Caudate nucleus (tissue), 63 donors: ENCODE measurements at places on chromosomes 1 and 21.

DNA sequence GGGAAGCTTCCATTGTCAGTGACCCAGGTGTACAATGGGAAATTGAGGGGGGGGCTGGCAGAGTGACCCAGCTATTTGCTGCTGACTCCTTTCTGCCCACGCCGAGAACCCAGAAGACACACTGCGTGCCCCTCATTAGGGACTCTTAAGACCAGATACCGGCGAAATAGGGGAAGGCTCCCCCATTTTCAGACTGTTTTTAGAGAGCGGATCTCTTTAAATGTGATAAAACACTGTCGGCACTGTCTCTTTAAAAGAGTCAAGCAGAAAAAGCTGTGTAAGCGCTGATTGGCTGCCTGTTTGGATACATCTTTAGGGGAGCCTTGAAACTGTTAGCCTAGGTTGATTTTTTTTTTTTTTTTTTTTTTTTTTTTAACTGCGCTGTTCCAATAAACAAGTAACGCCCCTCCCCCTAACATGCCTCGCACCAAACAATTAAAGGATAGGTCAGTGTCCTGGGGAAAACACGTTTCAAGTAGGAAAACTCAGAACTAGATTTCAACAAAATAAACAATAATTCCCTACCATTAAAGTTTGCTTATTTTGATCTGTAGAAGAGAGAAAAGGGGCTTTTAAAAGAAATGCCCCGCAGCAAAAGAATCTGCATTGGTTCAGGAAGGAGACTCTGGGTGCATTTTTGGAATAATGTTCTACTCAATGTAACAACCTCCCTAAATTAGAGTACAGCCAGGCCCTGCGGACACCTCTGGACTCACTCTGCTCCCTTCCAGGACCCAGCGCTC, 1.4 kb upstream of the SSBP3 start:
- no peak for DNase-seq

GRCh38 chr1:30720271-30721223, 2.8 kb downstream of the MATN1 start:
- no peak for DNase-seq

- DNase-seq, result no peak
Observed at GRCh38 chr1:155079210-155079486, 511 bp downstream of the EFNA3 start.

DNA sequence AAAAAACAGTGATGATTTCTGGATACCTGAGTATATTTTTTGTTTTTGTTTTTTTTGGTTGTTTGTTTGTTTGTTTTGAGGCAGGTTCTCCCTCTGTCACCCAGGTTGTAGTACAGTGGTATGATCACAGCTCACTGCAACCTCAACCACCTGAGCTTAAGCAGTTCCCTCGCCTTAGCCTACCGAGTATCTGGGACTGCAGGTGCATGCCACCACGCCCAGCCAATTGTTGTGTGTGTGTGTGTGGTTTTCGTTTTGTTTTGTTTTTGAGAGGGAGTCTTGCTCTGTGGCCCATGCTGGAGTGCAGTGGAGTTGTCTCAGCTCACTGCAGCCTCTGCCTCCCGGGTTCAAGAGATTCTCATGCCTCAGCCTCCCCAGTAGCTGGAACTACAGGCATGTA, 55.3 kb upstream of the RCC1 start:
- no peak for DNase-seq

GRCh38 chr21:43575473-43575844, 83.8 kb downstream of the HSF2BP start:
- DNase-seq, result no peak

GRCh38 chr1:202713110-202713509, 2.9 kb upstream of the SYT2 start:
- DNase-seq, result no peak

- DNase-seq, result no peak
Observed at GRCh38 chr1:9331016-9331415, 38.3 kb downstream of the SPSB1 start.

DNA sequence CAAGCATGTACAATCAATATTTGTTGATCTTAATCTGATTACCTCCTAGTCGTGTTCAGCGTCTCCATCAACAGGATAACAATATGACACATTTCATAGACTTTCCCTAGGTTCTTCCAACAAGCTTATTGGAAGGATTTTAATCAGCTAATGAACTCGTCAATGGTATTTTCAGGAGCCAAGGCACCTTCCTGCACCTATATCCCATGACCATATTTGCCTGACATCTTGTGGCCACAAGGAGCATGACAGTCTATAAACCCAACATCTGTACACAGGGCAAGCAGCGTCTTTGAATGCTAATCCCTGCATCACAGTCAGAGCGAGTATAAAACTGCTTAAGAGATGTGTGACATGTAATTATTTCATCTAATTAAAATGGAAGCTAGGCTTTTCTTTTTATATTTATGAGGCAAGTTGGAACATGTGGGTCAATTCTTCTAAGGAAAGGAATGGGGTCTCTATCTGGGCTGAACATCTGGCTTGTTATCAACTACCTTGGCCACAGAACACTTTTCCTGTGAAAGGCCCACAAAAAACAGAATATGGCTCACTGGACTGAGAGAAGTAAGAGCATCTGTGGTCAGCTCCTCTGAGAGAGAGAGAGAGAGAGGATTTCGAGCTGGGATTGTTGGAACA, 388.8 kb downstream of the NTNG1 start:
- no peak for DNase-seq

- no peak for DNase-seq
Observed at GRCh38 chr1:3588395-3588794, 22.9 kb downstream of the MEGF6 start.

DNA sequence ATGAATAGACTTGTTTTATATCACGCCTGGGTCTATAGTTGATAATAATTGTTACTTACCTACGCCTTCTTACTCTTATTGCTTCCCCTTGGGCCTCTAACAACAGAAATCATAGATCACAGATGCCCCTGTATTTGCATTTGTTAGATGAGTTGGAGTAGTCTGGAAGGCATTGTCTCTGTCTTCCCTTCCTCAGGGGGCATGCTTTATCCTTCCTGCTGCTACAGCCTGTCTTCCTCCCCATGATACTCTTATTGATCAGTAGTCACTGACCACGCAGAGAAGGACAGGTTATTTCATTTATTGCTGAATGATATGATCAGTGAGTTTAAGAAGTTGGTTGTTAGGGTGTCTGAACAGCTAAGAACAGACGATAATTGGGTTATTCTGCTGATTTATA, 98.4 kb downstream of the DNM3 start:
- no peak for DNase-seq

GRCh38 chr1:15324869-15325335, 77.9 kb downstream of the FHAD1 start:
- DNase-seq, result no peak

DNA sequence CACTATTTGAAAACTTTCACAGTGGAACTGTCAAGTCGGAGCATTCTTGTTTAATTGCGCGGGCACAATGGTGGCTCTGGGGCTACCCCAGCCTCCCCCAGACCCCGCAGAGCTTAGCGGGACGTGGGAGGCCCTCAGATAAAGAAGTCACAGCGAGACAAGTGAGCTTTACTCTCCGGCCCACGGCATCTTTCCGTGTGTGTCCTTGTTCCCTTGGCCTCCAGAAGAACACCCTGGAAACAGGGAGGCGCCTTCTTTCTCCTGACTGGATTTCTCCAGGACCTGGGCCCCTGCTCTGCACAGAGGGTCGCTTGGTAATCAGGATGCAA, 382.8 kb downstream of the RRAGC start:
- DNase-seq, result no peak

DNA sequence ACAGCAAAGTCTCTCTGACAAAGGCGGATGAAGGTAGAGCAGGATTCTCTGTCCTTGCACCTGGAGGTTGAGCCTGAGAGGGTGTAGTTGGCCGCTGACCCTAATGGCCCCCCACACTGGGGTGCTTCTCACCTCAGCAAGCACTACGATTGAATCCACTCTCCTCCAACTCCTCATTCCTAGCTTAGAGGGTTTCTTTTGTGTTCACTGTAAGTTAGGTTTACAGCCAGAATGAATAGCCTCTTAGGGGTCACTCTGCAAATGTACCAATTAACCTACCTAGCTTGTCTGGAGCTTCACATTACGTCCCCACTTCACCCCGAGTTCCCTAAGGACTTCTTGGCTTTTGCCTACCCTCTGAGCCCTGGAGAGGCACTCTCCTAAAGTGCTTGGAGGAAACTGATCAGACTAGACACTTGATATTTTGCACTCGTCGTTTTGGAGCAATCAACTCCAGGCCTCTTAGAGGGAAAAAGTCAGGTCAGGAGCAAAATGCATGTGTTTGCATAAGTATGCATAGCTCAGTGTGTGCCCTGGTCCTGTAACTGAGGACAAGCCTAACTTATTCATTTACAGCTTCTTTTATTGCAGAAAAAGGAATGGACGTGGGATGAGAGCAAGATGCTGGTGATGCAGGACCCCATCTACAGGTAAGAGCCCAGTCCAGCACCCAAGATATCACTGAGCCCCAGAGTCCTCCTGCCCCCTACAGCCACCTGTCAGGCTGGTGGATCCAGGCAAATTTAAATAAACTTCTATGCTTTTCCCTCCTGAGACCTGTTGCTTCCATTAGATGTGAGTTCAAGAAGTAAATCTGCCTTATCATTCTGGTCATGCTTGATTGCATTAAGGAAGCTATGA, 76.4 kb downstream of the SPATA46 start:
- DNase-seq, result no peak

- DNase-seq, result no peak
Observed at GRCh38 chr1:171334024-171334640, 20.1 kb downstream of the FMO4 start.

- no peak for DNase-seq
Observed at GRCh38 chr1:33045246-33045645, 8.6 kb upstream of the AK2 start.

DNA sequence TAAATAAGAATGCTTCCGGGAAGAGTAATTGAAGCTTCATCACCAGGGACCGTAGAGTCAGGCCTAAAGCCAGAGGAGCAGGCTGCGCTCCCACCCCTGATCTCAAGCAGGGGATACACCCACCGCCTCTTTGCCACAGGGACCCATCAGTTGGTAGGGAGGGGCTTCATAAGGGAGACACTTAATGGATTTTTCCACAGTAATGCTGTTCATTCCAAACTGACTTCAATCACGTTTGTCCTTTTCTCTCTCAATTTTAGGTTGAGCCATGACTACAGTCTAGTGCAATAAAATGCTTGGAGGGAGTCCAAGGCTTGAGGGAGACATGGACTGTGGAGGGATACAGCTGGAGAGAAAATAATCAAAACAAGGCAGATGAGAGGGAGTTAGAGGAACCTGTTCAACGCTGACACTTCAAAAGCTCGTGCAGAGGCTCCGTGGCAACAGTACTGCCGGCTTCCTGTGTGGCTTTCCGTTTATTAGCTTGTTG, 111.5 kb downstream of the SEC16B start:
- no peak for DNase-seq

DNA sequence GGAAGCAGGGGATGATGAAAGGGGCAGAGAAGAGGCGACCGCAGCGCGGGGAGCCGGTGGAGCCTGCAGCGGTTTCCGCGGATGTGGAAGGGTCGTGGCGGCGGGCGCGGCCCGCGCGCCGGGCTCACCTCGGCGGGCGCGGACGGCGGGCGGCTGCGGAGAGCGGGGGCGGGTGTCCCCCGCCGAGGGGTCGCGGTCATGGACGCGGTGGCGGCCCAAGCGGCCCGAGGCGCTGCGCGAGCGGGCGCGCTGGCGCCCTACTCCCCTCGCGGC, 572 bp downstream of the LPGAT1 start:
- no peak for DNase-seq

DNA sequence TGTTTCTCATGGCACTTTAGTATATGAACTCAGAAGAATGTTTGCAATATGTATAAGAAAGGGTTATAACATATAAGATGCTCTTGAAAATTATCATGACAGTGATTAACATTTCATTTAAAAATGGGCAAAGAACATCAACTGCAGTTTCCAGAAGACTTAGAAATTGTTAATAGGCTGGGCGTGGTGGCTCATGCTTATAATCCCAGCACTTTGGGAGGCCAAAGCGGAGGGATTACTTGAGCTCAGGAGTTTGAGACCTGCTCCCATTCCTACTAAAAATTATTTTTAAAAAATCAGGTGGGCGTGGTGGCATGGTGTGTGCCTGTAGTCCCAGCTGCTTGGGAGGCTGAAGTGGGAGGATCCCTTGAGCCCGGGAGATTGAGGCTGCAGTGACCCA, 23.1 kb downstream of the MTF2 start:
- no peak for DNase-seq

GRCh38 chr1:173426057-173426456, 51.1 kb upstream of the PRDX6 start:
- no peak for DNase-seq

DNA sequence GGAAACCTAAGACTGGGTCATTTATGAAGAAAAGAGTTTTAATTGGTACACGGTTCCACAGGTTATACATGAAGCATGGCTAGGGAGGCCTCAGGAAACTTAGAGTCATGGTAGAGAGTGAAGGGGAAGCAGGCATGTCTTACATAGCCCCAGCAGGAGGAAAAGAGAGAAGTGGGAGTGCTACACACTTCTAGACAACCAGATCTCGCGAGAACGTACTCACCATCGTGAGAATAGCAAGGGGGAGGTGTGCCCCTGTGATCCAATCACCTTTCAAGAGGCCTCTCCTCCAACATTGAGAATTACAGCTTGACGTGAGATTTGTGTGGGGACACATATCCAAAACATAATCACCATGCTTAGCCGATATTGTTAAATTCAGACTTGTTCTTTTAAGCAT, 62.8 kb downstream of the DYRK1A start:
- DNase-seq, result no peak

DNA sequence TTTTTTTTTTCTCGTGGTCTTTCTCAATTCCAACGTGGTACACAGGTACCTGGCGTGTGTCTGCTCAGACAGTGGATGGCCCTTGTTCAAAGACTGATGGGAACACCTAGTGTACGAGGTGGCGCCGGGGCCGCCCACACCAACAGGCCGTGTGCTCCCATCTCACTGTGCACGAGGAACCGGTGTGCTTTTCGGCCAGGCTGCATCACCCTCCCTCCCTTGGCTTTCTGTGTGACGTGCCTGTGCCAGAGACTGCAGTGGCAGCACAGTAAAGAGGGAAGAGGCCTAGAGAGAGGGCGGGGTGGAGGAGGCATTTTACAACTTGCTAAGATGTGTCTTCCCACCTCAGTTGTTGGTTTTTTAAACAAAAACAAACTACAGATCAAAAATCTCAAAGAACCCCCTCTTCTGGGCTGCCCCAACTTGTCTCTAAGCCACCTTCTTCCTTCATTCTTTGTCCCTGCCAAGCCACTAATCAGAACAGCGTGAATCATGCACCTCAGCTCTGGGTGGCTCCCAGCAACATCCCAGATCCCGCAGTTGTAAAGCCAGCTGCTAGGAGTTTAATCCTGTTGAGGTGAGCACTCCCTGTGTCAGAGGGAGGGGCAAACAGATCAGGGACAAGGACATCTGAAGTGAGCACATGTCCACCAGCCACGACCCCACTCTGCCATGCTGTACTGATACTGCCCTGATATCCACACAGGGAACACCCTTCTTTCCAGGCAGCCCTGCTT, 20.7 kb downstream of the IRF2BP2 start:
- DNase-seq, result no peak

GRCh38 chr1:245465666-245466065, 310.9 kb downstream of the KIF26B start:
- no peak for DNase-seq

- no peak for DNase-seq
Observed at GRCh38 chr1:29585656-29586055, 349.3 kb downstream of the PTPRU start.
